Aortic smooth muscle cell (primary cell): ENCODE measurements at places on chromosomes 12 and 14. TPM values are rescaled to one million over a fixed set of nuclear protein-coding genes. Genes with fewer than 3 reads are reported as not detected.

PAPOLA gene
- total RNA-seq = 66.3 and 72.0 TPM in 2 replicates

PPP4R4 gene
- total RNA-seq = 0.06 TPM in 1 of 2 replicates, not detected in the other

SERPINA9 gene
- not detected in 2 replicates for total RNA-seq

CCDC175 gene
- not detected in 2 replicates for total RNA-seq

LIMA1 gene
- total RNA-seq = 89.8 and 116 TPM in 2 replicates

RTL1 gene
- not detected in 2 replicates for total RNA-seq
